ENCODE measurements at places on chromosomes 1 and 21.

GRCh38 chr1:53112271-53112774 lies 30.1 kb downstream of the SLC1A7 start:
- no peak for DNase-seq

DNA sequence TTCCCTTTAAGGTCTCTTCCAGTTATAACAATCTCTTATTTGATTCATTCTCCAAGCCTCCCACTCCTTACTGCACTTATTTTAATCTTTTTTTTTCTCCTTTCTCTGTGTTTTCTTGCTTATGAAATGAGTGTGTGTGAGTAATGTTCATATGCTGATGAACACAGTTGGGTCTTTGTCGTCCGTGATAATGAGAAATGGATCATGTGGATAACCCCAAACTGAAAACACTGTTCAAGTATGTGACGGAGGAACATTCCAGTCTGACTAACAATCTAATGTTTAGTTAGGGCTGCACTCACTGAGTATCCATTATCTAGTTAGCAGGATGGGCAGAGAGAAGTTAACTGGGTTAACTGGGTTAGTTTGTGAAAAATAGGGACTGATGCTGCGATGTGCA lies 253.1 kb upstream of the DUSP10 start:
- DNase-seq = no peak

- DNase-seq = no peak
Measured at GRCh38 chr1:101460739-101461138, 223.9 kb downstream of the S1PR1 start.

DNA sequence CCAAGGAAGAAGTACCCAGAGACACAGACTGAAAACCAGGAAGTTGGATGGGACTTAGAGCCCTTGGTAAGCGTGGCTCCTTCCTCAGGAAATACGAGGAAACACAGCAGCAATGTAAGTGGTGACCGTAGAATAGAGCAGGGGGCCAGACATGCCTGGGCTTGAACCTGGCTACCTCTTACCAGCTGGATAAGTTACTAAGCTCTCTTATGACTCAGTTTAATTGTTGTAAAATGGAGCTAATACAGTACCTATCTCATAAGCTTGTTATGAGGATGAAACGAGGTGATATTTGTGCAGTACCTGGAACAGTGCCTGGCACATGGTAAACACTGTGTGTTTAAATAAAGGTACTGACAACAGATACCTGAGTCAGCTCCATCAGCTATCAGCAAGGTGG lies 19.2 kb downstream of the EBNA1BP2 start:
- no peak for DNase-seq

DNA sequence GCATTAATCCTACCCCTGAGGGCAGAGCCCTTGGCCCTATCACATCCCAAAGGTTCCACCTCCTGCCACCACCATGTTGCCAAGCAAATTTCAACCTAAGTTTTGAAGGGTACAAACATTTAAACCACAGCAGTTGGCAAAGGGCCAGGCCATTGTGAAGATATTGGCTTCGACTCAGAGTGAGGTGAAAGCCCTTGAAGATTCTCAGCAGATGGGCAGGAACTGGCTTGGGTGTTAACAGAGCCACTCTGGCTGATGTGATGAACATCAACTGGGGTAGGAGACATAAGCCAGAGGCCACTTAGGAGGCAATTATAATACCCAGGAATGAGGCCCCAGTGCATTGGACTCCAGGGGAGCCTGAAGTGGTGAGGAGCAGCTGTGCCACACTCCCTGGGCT lies 207.7 kb upstream of the KAZN start:
- DNase-seq = no peak

DNA sequence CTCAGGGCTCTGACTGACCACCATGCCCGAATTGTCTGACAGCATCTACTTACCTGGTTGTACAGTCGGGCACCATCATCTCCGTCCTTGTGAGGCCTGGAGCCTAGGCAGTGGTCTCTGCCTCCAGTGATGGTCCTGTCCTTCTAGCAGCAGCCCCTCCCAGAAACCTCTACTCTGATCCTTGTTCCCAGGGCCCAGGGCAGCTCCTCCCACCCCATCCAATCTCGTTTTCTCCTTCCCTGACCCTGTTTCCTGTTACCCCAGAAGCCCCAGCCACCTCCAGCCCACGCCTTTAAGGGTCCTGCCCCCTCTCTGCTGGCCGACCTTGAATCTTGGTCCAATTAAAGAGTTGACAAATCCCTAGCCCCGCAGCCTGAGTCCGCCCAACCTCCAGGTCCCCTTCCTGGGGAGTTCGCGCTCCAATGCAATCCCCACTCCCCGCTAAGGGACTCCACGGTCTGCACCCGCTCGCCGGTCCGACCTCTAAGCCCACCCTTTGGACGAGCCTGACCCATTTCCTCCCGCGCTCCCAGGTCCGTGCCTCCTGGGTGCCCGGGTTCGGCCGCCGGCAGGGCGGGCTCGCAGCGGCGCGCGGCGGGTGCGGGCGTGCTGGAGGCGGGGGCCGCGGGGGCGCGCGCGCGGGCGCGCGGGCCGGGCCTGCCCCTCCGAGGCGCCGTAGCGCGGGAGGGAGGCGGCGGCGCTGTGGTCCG lies at the start of gene B4GALT2:
Gene B4GALT2 (plus strand): TSS at position 660 of the 710 bp plus-strand sequence. CDS start 1,951 bp downstream, outside the sequence.
- peak; percentile 31 for DNase-seq

DNA sequence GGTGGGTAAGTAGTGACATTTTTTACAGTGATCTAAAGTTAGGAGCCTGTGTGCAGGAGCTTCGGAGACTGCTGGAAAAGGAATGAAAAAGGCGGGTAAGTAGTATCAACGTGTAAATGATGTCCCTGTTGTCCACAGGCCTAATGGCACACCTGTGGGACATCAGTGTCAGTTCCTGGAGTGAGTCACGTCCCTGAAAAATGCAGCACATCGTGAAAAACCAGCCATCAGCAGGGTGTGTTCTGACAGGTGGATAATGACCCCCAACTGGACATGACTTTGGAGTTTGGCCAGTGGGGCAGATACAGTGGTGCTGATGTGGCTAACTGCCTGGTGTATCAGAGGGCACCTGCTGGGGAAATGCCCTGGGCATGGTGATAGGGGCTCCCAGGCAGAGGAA lies 12.0 kb upstream of the PRDM15 start:
- no peak for DNase-seq

DNA sequence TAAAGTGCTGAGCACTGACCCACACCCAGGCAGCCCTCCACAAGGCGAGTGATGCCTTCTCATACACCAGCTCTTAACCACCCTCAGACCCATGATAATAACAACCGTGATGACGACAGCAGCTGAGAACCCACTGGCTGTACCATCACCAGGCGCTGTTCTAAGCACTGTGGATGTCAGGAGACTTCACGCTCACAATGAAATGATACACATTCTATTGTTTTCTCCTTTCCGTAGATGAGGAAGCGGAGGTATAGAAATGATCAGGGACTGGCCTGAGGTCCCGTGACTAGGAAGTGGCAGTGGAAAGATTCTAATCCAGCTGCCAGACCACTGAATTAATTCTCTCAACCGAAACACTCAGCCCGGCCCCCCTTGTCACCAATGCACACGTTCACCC lies 32.6 kb downstream of the SDC3 start:
- DNase-seq = no peak

- peak; percentile 55 for DNase-seq
Measured at GRCh38 chr1:86419277-86419903, 4.6 kb upstream of the CLCA2 start.

- DNase-seq = no peak
Measured at GRCh38 chr1:72623299-72623708, 341.0 kb upstream of the NEGR1 start.
